ENCODE measurements at places on chromosomes 5 and 9.

DNA sequence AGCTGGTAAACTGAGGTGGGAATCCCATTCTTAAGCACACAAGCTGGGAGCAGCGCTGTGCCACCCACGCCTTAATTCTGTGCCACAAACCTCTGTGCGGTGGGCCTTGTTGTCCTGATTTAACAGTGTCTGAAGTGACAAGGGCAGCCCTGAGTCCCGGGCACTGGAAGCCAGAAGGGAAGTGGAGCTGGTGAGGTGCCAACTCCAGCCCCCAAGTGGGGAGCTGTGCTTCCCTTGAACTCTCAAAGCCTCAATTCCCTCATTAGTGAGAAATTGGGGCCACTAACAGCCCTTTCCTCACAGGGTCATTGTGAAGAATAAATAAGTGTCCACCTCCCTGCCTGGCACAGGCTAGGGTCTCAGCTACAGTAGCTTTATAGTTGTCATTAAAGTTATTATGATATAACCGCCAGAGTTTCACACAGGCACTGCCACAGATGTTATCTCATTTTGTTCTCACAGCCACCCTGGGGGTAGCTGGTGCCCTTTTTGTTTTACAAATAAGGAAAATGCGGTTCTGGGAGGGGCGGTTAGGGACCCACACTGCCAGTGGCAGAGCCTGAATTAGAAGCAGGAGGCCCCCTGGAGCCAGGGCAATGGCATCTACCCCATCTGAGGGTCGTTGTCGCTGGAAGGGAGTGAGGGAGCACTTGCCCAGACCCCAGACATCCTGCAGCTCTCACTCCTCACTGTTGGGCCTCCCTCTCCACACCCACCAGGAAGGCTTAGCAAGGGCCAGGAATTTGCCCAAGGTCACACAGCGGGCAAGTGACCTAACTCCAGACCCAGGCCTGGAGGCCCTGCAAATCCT, 2.1 kb upstream of the TLX3 start:
- no peak for DNase-seq

GRCh38 chr9:126419475-126419874, 92.8 kb downstream of the MVB12B start:
- no peak for DNase-seq

GRCh38 chr9:1294641-1295258, 244.6 kb downstream of the DMRT2 start:
- no peak for DNase-seq

GRCh38 chr9:113238859-113239232, 17.5 kb downstream of the SLC31A1 start:
- no peak for DNase-seq

DNA sequence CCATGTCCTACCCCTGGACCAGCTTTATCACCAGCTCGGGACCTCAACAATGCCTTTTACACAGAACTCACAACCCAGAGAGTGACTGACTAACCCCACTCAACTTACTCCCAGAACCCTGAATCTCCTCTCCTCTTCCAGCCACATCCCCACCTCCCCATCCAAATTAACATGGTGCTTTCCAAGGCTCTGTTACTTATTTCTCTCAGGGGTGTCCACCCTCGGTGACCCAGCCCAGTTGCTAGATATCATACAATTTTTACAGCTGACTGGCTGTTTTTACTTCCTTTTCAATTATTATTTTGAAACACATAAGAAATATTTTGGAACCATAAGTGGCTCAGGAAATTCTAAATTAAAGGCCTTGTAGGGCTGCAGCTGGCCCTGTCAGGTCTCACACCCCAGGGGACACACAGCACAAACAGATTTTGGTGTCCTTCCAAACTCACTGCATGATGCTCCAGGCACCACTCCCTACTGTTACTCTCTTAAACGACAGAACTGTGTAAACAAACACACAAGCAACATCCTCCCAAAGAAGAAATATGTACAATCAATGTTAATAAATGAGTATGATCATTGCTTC, 180.6 kb downstream of the ADAMTS12 start:
- no peak for DNase-seq

DNA sequence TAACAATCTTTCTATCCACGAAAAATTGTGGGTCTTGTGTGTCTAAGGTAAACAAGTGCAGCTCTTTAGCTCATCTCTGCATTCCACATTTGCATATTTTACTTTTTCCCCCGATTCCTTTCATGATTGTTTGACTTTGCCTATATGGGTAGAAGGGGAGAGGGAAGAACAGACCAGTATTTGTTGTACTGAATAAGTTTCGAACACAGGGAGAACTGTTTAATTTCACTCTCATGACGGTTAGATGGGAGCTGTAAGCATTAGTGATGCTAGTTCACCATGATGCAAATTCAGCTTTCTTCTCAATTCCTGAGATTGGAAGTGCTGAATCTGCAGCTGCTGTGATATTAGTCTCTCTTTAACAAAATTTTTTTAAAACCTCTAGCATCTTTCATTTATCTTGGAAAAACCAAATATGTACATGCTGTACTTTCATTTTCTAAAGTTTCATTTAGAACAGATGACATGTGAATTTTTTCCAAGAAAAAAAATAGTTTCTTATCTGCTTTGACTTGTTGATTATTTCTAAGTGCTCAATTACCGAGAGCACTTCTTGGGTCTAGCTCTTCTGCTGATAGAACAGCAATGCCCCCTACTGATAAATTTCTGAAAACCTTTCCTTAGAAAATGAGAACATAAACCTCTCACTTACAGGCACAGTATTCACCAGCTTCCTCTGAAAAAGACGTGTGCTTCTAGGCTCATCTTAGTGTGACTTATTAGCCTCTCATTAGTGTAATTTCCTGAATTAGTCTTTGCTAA, 149.5 kb downstream of the BAAT start:
- no peak for DNase-seq

DNA sequence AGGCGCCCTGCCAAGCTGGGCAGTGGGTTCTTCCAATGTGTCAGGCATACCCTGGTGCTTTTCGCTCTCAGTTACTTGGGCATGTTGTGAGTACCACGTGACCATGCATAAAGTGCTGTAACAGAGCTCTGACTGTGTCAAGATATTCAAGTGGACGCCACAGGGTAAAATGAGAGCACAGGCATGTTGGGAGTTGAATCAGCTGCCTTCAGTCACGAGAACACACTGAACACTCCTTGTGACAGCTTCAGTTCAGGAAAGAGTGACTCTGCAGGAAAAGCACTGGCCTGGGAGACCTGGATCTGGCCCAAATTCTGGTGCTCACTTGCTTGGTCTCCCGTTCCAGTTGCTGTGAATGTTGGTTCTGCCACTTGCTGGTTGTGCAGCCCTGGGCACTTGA, 5.1 kb downstream of the MLANA start:
- DNase-seq, result no peak

- no peak for DNase-seq
Measured at GRCh38 chr9:20178679-20179078, 389.8 kb upstream of the SLC24A2 start.

DNA sequence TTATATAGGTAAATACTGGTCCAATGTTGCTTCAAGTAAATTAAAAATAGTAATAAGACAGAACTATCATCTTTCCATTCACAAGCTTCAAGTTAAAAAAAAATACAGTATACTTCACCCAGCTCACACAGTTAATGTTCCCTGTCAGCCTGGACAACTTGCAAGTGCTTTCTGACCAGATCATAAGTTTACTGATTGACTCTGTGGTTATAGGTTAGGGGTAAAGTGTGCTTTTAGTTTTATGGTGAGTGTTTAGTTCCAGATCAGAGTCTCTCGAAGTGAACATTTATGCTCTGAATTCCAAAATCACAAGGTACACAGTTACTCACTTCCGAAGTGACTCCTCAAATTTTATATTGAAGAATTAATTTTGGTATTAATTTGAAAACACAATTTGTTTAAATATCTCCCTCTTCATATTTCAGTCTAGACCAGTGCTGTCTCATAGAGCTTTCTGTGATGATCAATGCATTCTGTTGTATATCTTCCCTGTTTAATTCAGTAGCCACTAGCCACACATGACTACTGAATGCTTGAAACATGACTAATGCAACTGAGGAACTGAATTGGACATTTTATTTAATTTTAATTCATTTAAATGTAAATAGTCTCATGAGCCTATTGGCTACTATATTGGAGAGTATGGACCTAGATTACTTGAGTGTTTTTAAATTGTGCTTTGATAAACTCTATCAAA, 90.7 kb downstream of the MEF2C start:
- no peak for DNase-seq

DNA sequence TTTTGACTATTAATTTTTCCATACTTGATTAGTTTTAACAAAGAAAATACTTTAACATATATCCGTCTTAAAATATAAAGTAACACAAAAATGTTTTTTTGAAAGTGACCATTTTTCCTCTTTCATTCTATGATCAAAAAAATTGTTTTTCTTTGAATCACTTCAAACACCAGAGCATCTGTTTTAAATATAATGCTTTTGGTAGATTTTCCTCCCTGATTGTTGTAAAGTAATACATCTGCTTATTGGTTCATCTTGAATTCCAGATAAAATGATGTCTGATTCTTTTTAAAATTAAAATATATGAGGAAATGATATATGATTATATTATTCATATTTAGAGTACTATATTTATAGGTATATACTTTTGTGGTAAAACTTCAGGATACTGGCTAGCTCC, 76.2 kb upstream of the LPAR1 start:
- no peak for DNase-seq

DNA sequence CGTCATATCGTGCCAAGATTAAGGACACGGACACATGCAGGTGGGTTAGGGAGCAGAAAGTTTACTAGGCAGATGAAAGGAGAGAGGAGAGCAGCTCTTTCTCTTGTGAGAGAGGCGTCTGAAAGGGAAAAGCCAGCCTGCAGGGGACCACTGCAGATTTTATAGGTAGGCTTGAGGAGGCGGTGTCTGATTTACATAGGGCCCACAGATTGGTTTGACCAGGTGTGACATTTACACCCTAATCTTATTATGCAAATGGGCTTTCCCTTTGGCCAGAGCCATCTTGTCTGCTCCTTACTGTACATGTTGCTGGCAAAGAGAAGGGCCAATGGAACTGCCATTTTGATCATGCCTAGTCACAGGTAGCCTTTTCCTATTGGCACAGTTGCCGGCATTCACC, 137.2 kb upstream of the TAF11L2 start:
- DNase-seq, result no peak

- DNase-seq, result no peak
Measured at GRCh38 chr5:104267320-104268015, 704.9 kb upstream of the NUDT12 start.

DNA sequence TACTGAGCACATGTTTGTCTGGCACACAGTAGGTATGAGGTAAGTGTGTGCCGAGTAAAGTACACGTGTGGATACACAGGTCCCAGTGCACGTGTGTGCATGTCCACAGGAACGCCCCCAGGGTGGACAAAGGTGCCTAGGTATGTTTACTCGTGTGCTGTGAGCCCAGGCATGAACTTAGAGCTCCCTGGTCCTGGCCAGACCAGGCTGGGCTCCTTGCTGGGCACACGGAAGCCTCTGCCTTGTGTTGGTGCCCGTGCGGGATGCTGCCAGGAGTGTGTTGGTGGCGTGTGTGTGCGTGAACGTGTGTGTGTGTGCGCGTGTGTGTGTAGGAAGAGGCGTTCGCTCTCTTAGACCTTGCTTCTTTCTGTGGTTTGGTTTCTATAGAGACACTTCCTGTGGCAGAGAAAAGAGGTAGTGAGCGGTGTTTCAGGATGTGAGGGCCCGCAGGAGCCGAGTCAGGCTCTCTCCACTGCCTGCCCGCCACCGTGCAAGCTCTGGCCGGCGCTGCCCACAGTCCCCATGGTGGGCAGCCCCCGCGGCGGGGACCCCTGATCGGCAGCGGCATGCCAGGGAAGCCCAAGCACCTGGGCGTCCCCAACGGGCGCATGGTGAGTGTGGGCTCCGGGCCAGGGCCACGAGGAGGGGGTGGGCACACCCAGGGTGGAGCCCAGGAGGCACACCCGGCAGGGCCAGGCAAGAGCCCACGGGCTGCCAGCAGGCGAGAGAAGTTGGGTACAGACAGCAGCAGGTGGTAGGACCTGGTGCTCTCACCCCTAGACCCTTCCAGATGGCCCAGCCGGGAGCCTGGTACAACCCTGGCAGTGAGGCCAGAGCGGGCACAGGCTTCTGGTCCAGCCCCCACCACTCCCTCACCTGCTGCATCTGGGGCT, at the start of gene RGS14:
RGS14 (plus strand) TSS at position 466 of the 893 bp plus-strand sequence; CDS start at position 567, 101 bp downstream.
- DNase-seq, result no peak

GRCh38 chr9:6924988-6925563, 167.3 kb downstream of the KDM4C start:
- no peak for DNase-seq

GRCh38 chr5:5149154-5149553, 9.0 kb downstream of the ADAMTS16 start:
- no peak for DNase-seq

DNA sequence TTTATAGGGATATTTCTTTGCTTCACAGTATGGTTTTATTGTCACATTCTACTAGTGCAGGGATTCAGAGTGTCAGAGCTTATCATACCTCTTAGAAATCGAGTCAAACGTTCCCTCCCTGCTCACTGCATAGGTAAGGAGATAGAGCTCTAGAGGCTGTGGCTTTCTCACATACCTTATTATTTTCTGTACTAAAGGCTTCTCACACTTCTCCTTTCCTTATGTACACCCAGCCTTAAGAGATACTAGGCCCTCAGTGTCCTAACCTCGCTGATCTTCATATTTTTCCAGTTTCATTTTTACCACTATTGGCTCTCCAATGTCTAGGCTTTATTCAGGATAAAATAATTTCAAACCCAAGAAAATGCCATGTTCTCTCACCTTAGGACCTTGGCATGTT, 297.3 kb upstream of the RIOK2 start:
- DNase-seq, result no peak

DNA sequence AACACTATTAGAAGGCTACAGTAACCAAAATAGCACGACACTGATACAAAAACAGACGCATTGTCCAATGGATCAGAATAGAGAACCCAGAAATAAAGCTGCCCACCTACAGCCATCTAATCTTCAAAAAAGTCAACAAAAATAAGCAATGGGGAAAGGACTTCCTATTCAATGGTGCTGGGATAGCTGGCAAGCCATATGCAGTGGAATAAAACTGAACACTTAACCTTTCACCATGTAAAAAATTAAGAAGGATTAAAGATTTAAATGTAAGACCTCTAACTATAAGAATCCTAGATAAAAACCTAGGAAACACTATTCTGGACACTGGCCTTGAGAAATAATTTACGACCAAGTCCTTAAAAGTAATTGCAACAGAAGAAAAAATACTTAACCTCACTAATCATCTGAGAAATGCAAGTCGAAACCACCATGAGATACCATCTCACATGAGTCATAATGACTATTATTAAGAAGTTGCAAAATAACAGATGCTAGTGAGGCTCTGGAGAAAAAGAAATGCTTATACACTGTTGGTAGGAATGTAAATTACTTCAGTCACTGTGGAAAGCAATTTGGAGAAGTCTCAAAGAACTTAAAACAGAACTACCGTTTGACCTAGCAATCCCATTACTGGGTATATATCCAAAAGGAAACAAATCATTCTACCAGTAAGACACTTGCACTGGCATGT, 203.3 kb upstream of the CDH9 start:
- DNase-seq, result no peak

DNA sequence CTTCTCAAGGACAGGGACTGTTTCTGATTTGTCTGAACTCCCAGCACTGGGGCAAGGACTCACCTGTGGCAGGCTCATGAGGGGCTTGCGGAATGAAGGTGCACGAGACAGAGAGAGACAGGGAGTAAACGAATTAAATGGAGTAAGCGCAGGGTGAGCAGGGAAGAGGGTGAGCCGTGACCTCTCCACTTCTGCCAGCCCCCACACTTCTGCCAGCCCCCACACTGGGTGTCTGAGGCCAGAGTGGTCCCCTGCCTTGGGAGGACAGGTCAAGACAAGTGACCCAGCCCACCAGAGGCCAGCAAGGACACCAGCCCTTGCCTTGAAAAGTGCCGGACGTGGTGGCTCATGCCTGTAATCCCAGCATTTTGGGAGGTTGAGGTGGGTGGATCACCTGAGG, 37.2 kb downstream of the DAB2IP start:
- no peak for DNase-seq

Measured in cortex of kidney (tissue), 1 donor.